ENCODE measurements at places on chromosomes 3 and 15. TPM values are rescaled to one million over a fixed set of nuclear protein-coding genes. Genes with fewer than 3 reads are reported as not detected.

DNA sequence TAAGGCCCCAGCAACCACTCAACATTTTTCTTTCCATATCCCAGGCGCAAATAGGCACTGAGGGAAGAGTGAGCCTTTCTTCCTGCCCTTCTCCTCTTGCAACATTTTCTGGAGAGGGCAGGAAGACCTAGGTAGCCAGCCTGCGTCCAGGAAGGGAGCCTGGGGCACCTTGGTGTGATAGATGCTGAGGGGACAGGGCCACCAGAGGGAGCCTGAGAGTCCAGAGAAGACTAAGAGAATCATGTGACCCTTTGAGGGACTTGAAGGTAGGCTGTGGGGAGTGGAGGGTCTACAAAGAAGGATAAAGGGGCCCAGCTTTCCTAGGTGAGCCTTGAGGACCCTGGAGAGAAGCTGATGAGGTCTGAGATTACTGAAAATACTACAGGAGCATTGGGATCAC, 346.6 kb downstream of the CNTN6 start:
- DNase-seq, result peak; percentile 15

DNA sequence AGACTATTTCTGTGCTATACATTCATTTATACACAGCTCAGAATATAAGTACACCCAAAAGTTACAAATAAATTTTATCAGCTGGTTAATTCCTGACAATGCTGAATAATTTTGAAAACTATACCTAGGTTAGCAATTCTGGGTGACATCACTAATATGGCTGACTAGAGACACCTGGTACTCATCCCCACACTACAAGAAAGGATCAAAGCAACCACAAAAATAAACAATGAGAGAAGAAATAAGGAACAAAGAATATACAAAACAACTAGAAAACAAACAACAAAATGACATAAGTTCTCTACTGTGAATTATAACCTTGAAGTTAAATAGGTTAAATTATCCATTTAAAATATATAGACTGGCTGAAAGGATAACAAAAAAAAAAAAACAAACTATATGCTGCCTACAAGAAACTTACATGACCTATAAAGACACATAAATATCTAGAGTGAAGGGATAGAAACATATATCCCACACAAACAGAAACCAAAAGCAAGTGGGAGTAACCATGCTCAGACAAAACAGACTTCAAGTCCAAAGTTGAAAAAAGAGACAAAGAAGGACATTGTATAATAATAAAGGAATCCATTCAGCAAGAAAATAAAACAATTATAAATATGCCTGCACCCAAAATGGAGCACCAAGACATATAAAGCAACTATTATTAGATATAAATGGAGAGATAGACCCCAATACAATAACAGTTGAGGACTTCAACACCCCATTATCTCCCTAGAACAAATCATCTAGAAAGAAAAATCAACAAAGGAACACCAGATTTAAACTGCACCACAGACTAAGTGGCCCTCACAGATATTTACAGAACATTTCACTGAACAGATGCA, 57.8 kb downstream of the IMPG2 start:
- DNase-seq, result no peak

The SENP8 gene
- 2.5 TPM for total RNA-seq

The GOLGA6L7 gene
- total RNA-seq, result not detected

GRCh38 chr15:64630396-64631107, 144.8 kb downstream of the RBPMS2 start:
- no peak for DNase-seq

DNA sequence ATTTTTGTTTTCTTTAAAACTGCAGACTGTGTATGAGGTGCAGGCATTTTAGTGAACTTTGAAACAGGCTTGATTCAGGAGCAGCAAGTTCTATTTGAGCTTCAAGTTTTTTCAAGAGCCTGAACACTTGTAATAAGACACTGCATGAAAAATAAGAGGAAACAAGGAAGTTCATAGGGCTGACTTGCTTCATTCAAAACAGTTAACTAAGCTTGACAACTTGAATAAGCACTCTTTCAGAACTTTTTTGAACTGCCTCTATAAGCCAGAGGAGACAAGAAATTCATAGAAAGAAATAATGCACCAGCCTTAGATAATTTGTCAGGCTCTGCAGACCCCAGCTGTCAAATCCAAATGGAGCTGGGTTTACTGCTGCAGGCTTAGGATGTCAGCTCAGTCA, 130.2 kb downstream of the SSR3 start:
- DNase-seq, result no peak

The CP gene
- total RNA-seq, result not detected

GRCh38 chr15:65355173-65355987, 22.4 kb downstream of the IGDCC3 start:
- DNase-seq, result no peak

The MIX23 gene
- 87.8 TPM for total RNA-seq

GRCh38 chr3:17605032-17605431, 137.4 kb downstream of the TBC1D5 start:
- no peak for DNase-seq

GRCh38 chr15:49045751-49046219, 461 bp downstream of the SECISBP2L start:
- DNase-seq, result peak; percentile 21

The PIAS1 gene
- 29.4 TPM for total RNA-seq

DNA sequence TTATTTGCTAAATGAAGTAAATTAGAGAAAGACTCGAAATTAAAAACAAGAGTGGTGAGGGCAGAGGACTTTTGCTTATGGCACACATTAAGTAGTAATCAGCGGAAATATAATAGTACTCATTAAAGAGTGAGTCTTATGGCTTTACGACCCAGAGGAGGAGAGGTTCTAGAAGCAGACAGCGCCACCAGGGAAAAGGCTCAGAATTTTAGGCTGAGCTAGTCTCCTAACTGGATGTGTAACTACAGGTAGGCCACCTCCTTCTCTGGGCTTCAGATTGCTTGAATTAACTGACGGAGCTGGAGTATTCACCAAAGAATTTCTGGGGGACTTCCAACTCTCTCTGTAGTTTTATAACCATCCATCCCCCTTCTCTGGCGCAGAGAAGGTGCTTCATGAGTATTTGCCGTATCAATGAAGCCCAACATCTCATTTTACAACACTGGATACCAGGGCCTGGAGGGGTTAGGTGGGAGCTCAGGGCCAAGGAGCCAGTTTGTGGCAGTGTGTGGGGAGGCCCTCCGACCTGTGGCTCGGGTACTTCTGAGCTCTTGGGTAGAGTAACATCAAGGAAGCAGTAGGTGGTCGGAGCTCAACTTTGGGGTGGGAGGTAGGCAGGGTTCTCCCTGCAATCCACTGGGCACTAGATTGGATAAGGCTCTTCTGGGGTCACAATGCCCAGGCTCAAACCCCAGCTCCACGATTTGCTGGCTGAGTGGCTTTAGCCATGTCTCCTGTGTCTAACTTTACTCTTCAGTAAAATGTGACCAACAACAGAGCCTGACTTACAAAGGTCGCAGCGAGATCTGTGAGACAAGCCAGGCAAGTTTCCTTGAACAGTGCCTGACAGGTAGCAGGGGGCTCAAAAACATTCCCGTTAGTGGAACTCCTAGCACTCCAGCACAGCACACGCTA, 1.1 kb downstream of the CHCHD4 start:
- DNase-seq, result no peak

The LTF gene
- not detected for total RNA-seq

- DNase-seq, result no peak
These were observed 119.6 kb downstream of the ARNT2 start for GRCh38 chr15:80523746-80524145.

The SH3GL3 gene
- total RNA-seq, result not detected

The CLDN18 gene
- not detected for total RNA-seq

DNA sequence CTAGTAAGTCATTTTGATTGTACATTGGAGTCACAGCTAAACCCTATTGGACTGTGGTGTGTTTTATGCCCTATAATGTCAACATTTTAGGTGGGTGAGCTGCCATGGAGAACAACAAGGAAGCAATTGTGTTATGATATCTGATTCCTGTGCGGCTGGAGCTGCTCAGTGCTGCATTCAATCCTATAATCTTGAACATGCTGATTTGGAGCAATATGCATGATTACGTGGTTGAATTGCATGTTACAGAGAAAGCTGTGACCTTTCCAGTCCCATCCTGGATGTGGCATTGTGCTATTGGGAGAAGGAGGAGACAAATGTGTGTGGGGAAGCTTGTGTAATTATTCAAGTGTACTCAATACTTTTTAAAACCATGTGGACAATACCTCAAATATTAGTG, 20.1 kb upstream of the C3orf49 start:
- no peak for DNase-seq

- peak; percentile 6 for DNase-seq
These were observed 11.4 kb upstream of the ATP2B2 start for GRCh38 chr3:10516544-10517452.

DNA sequence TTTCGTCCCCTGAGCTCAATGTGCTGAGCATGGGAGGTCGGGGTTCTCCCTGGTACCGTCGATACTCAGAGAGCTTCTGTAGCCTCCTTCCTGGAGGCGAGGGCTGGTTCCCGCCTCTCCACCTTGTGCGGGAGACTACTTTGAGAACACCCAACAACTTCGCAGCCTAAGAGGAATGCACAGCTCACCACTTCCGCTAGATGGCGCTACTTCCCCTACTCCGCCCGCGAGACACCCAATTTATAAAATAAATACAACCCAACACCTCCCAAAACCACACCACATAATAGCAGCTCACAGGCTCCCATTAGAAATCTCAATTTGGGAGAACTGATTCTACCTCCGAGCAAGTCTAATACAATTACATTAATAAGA, 1.2 kb downstream of the RGMA start:
- peak; percentile 83 for DNase-seq

DNA sequence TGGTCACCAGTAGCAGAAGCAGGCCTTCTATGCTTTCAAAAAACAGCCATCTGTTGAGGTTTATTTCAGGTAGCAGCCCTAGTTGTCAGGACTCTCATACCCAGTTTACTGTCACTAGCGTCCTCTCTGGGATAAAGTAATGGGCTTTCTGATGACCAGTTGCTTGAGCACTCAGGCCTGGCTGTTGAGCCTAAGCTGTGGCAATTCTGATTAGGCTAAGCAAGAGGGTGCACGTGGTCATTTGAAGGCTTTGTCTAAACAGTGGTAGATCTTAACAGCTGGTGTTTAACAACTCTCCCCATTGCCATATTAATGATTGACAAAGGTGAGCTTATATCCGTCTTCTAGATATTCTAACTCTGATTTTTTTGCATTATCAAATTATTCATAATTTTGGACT, 132.9 kb upstream of the TMCO5A start:
- DNase-seq, result no peak

GRCh38 chr3:106945435-106945834, 431.8 kb upstream of the CCDC54 start:
- no peak for DNase-seq

The SMAD6 gene
- total RNA-seq, result 0.24 TPM

DNA sequence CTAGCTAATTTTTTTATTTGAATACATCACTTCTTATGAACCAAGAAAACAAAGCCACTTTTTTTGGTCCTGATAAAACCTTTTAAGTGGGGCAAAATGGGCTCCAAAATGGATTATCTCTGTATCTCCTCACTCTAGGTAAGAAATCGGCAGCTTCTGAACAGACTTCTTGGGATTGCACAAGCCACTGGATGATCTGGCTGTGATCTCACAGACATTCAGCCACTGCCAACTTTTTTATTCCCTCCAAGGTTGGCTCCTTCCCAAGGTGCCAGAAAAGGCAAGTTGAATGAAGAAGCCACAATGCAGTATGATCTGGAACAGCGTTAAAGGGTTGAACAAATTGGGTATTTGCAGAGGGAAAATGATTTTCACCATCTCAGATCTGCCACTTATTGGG, 73.2 kb downstream of the PRICKLE2 start:
- DNase-seq, result no peak

- DNase-seq, result no peak
These were observed 29.0 kb downstream of the ADIPOQ start for GRCh38 chr3:186871403-186871924.

GRCh38 chr15:66993874-66994696, 71.3 kb upstream of the SMAD3 start:
- DNase-seq, result no peak

The HESX1 gene
- 1.3 TPM for total RNA-seq

The GLDN gene
- total RNA-seq, result not detected

GRCh38 chr3:9098716-9099675, 135.7 kb upstream of the RAD18 start:
- no peak for DNase-seq

The HPS3 gene
- 25.2 TPM for total RNA-seq

DNA sequence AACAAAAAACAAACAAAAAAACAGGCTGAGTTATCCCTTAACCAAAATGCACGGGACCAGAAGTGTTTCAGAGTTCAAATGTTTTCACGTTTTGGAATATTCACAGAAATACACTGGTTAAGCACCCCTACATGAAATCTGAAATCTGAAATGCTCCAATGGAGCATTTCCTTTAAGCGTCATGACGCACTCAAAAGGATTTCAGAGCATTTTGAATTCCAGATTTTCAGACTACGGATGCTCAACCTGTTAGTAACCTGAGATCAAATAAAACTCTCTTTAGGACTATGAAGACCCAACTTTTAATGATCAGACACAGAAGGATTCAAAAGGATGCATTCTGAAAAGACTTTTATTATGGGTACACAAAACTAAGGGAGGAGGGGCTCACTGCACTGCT, 9.6 kb downstream of the CLPX start:
- DNase-seq, result no peak

The SOX2 gene
- not detected for total RNA-seq
